ENCODE measurements at places on chromosomes 3 and 15. TPM values are rescaled to one million over a fixed set of nuclear protein-coding genes. Genes with fewer than 3 reads are reported as not detected.

HTR3C gene
- not detected for total RNA-seq

IL17RB gene
- not detected for total RNA-seq

ARPIN gene
- total RNA-seq: 17.7 TPM

EAF2 gene
- 7.2 TPM for total RNA-seq

CX3CR1 gene
- 0.42 TPM for total RNA-seq

Data from mesenteric fat pad (tissue), 1 donor.